ENCODE measurements at places on chromosomes 5 and 9.

GRCh38 chr9:86600977-86601376 lies 246.8 kb upstream of the TUT7 start:
- no peak for DNase-seq

DNA sequence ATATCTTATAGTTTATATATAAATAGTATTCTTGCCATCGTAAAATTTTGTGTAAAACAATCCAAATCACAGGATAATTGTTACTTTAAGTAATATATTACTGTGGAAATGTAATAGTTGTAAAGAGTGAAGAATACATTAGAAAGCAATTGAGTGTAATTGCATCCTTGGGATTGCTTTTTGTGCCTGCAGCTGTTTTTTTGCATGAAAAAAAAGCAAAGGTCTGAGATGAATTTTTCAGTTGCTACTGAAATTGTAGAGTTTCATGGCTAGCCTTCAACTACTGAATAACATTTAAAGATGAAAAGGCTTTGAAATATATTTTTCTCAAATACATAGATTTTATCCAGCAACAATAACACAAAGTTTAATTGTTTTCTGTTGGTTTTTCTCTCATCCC lies 232.0 kb upstream of the FAM174A start:
- DNase-seq, result no peak

DNA sequence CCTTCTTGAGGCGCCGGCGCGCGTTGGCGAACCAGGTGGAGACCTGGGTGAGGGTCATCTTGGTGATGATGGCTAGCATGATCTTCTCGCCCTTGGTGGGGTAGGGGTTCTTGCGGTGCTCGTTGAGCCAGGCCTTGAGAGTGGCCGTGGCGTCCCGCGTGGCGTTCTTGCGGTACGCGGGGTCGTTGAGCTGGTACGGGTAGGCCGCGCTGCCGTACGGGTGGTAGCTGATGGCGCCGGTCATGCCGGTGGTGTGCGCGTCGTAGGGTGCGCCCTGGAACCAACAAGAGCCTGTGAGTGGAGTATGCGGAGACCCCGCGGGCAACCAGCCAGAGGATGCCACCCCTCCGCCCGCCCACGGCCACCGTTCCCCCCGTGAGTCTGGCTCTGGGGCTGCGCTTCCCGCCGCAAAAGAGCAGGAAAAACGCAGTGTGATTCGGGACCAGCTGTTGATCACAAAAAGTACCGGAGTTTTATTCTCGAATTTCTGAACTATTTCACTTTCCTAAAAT lies 1.9 kb downstream of the IRX2 start:
- DNase-seq, result no peak

DNA sequence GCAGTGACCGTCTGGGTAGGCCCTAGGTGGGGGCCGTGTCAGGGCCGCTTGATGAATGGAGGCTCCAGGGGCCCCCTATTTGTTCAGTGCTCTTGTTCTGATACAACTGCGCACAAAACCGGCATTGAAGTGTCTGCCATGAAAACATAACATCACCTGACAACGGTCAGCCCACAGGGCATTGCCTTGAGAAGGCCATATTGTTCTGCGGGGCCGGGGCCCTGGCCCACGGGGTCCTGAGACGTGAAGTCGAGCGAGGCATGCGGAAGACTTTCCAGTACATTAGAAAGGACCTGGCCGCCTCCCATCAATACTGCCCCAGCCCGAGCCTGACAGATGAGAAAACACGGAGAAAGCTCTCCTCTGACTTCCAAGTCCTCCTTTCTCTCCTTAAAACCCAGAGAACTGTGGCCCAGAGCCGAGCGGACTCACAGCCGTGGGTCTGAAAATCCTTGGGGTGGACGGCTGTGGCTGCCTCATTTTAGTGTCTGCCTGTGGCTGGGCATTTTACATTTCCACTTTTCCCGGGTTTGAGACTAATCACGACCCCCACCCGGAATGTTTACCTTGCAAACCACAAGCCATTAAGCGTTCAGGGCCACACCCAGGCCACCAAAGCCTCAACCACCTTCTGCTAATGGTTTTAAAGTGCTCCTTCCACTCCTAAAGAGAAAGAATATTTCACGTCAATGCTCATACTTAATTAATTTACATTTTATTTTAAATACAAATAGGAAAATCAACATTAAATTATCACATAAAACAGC lies 391.0 kb upstream of the IRX2 start:
- no peak for DNase-seq

- DNase-seq, result no peak
These were observed 93.3 kb upstream of the MAP1B start for GRCh38 chr5:72013766-72014624.

GRCh38 chr5:109550077-109550476 lies 139.7 kb upstream of the MAN2A1 start:
- no peak for DNase-seq

GRCh38 chr9:79104951-79105350 lies 466.8 kb upstream of the TLE4 start:
- no peak for DNase-seq

DNA sequence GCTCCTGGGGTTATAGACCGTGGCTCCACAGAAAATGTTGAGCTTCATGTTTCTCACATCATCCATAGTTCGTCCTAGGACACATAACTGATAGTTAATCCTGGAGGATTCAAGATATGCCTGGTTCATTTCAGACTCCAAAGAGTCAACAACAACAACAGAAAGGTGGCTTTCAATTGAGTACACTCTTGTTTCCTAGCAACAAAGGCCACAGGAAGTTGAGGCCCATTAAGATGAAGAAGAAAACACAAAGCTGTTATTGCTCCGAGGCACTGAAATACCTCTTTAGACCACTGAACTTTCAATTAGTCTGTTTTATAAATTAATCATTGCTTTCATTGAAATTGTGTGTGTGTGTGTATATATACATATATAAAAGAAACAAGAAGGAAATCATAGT lies 154.5 kb downstream of the YIPF5 start:
- DNase-seq, result no peak

DNA sequence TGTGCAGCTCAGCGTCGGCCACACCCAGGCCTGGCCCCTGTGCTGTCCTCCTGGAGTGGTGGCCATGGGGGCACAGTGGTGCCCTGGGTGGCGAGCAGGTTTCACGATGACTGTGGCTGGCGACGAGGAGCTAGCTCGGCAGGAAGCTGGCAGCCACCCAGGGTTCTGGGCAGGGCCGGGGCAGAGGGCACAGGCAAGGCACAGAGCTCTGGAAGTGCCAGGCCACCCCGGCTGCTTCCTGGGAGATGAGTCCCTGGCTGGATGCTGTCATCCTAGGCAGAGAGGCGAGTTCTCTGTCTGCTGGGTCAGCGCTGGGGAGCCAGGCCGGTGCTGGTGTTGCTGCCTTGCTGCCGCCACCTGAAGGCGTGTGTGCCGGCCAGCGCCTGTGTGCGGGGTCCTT lies 51.7 kb downstream of the RXRA start:
- no peak for DNase-seq

DNA sequence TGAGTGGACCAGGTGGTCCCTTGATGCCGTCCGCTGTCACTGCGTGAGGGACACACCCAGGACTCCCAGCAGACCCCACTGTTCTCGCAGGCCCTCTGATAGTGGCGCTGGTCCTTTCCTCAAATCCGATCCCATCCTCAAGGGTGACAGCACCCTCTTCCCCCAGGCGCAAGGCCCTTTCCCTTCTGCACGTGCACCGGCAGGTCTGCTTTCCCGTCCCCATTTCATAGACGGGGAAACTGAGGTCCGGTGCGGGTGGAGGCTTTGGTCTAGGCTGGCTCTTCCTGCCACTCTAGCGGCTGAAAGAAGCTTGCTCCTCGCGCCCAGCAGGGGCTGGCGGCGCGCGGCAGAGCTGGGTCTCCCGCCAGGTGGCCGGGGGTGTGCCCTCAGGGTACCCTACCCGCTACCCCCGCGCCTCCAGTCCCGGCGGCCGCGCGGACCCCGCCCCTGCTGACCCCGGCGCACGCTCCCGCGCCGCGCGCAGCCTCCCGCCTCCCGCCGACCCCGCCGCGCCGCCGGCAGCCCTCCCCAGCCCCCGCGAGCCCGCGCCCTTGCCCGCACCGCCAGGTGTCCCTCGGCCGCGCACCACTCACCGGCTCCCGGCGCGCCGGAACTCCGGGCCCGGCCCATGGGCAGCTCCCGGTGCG lies 453 bp downstream of the RASGEF1C start:
- DNase-seq, result no peak

DNA sequence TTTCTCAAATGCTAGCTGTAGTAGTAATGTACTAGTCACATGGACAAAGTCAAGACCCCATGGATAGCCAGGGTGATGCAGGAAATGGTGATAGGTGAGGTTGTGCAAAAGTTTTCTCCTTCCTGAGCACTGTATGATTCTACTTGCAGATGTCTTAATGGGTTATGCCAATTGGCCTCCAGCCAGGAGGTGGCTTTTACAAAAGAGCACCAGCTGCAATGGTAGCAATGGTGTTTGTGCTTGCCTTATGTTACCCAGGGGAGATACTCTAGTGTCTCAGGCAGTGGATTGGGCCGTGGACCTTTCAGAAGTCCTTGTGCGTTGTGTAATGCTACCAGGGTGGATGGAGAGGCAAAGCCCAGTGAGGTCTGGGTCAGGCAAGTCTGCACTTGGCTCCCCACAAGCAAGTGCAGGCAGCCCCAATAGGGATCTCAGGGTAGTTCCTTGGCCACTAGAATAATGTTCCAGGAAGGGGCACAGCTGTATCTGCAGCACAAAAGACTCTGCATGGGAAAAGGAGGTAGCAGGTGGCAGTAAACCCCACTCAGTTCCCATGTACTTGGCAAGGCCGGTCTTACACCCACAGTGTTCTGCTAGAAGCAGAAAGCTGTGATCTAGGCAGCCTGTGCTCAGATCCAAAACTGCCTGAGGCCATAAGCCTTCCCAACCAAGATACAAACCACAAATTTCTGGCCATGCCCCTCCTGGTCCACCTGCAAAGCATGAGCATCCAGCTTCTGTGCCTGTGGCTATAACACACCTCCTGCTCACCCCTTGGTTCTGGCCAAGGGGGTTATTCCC lies 46.4 kb upstream of the EDIL3 start:
- no peak for DNase-seq

GRCh38 chr5:28748446-28748845 lies 1710.1 kb upstream of the CDH9 start:
- DNase-seq, result no peak

- no peak for DNase-seq
These were observed 218.7 kb downstream of the TRPM3 start for GRCh38 chr9:70902692-70903131.

- no peak for DNase-seq
These were observed 77.0 kb upstream of the PLPP6 start for GRCh38 chr9:4585135-4585534.

DNA sequence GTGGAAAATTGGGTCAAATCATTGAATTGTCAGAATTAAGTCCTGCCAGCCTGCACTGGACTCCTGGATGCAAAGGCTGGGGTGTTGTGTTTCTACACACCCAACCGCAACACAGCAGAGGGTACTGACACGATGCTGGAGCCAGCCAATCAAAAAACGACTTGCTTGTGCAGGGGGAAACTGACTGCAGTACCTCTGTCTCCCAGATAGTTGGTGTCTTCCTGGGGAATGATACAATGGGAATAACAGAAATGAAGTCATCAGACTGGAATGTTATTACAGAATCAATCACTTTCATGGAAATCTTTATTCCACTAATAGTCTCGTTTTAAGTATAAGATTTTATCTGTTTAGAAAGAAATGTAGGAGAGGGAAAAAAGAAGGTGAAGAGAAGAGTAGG lies 330.3 kb downstream of the MLLT3 start:
- no peak for DNase-seq

DNA sequence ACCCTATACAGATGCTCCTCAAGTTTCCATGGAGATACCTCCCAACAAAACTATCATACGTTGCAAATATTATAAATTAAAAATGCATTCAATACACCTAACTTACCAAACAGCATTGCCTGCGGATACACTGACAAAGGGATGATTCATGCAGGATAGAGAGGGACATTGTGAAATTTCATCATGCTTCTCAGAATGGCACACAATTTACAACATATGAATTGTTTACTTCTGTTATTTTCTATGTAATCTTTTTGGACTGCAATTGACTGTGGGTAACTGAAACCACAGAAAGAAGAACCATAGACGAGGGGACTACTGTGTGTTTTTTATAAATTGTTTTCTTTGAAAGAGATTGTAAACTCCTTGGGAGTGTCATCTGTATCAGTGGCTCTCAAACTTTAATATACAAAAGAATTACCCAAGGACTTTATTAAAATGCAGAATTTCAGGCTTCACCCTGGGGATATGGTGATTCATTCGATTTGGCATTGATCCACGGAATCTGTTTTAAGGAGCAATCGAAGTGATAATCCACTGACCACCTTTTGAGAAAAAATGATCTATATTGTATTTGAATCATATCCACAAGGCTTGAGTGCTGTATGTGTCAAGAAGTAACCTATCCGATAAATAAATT lies 146.4 kb downstream of the SGCD start:
- DNase-seq, result no peak

- no peak for DNase-seq
These were observed 7.6 kb downstream of the TTC39B start for GRCh38 chr9:15299374-15299939.

DNA sequence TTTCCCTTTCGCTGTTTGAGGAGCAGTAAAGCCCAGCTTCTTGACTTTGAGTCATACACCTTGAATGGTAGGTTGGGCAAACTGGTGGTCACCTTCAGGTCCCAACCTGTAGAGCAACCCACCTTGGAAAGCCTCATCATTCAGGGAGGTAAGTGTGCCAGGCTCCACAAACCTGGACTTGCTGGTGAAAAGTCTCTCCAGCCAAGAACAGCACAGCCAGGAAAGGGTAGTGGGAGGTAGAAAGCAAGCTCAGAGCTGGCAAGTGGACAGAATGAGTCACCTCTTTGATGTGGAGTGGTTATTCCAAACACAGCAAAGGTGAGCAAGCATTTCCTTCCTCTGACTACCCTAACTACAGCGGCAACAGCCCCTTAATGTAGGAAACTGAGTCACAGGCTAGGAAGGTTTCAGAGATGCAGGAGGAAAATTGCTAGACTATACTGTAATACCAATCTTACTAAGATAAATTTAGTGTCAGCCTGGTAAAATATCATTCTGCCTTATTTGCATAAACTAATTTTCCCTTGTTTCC lies 117.5 kb upstream of the MTAP start:
- no peak for DNase-seq

DNA sequence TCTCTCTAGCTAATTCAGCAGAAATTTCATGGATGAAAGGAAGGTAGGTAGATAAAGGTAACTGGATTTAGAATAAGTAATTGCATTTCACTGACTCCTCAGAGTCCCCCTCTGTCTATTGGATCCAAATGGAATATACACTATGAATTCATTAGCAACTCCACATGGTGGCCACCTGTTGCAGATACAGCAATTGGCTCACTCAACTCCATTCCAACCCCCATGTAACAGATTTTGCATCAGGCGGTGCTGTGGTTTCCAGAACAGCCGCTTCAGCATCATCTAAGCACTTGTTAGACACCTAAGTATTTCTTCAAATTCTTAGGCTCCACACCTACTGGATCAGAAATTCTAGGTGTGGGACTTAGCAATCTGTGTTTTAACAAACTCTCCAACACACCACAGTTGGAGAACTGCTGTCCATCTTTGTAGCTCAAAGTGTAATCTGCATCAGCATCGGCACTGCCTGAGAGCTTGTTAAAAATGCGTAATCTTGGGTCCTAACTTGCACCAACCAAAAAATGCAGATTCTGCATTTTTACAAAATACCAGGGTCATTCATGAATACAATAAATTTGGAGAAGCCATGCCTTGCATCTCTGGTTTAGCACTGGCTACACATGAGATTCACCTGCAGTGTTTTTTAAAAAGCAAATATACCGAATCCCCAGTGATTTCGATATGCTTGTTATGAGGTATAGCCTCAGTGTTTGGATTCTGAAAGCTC lies 413.8 kb upstream of the CD180 start:
- DNase-seq, result no peak

All from cortex of kidney (tissue), 1 donor.